ENCODE measurements at places on chromosomes 1 and 21.

- DNase-seq, result no peak
Measured at GRCh38 chr1:3360646-3361257, 93.7 kb upstream of the ARHGEF16 start.

- no peak for DNase-seq
Measured at GRCh38 chr21:26588446-26588845, 15.4 kb upstream of the CYYR1 start.

DNA sequence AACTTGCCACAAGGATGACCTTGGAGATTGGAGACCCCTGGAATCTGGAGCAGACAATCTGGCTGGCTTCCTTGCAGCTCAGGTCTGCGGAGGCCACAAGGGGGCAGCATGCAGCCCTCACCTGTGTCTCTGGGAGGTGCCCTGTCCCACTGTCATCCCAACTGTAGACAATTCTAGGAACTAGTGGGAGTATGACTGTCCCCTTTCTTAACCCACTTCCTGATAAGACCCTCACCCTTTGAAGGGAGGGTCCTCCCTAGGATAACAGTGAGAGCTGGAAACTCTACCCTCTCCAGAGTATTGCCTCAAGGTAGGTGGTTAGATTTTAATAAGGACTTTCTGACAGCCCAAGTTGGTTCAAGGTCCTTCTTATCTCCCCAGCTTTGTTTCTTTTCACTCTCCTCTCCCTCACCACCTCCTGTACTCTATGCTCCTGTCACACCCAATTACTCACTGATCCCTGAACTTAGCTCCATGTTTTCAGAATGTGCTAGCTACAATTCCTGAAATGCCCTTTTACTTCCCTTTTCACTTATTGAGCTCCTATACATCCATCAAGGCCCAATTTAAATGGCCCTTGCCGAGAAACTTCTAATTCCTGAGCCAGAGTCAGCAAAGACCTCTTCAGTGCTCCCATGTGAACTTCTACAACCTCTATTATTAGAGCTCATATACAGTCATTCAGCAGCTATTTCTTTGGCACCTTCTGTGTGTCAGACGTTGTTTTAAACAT, 9.2 kb upstream of the KCNQ4 start:
- DNase-seq, result peak; percentile 46

DNA sequence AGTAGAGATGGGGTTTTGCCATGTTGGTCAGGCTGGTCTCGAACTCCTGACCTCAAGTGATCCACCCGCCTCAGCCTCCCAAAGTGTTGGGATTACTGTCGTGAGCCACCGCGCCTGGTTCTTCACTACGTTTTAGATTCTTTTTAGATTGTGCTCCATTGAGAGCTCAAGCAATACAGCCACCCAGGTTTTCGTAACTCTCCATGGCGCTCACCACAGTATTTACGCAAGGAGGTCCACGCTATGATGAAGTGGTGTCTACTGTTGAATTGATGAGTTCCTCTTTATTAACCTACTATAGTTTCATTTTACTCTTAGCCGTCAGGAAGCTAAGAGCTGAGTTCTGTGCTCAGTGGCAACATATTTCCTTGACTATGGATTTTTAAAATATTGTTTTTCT, 1.8 kb upstream of the KIF1B start:
- peak; percentile 53 for DNase-seq

DNA sequence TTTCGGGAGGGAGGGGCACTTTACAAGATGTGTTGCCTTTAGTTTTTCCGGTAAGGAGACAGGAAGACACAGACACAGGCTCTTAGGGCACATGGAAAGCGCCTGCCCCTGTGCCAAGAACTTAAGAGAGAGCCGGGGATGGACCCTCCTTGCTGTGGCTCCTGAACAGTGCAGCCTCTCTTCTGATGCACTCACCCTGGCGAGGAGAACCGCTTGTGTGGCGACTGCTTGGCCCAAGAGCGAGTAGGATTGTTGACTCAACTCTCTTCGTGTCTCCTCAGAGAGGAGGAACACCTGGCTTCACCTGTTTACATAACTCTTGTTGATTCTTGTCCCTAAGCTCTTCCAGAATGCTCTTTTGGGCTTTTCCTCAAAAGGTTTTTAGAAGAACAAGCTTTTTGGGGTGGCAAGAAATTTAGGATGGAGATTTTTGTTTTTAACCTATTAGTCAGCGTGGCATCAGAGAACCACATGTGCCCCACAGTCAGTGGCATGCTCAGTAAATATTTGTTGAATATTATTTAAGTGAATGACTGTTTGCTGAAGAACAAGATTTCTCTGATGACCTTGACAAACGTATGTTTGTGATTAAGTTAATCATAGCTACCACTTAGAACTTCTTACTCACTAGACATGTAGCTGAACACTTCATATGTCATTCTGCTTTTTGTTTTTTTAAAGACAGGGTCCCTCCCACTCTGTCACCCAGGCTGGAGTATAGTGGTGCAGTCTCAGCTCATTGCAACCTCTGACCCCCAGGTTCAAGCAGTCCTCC, 60.6 kb downstream of the NFIA start:
- DNase-seq, result no peak
